Posterior cingulate gyrus (tissue), 11 donors: ENCODE measurements at places on chromosomes 3 and 15.

DNA sequence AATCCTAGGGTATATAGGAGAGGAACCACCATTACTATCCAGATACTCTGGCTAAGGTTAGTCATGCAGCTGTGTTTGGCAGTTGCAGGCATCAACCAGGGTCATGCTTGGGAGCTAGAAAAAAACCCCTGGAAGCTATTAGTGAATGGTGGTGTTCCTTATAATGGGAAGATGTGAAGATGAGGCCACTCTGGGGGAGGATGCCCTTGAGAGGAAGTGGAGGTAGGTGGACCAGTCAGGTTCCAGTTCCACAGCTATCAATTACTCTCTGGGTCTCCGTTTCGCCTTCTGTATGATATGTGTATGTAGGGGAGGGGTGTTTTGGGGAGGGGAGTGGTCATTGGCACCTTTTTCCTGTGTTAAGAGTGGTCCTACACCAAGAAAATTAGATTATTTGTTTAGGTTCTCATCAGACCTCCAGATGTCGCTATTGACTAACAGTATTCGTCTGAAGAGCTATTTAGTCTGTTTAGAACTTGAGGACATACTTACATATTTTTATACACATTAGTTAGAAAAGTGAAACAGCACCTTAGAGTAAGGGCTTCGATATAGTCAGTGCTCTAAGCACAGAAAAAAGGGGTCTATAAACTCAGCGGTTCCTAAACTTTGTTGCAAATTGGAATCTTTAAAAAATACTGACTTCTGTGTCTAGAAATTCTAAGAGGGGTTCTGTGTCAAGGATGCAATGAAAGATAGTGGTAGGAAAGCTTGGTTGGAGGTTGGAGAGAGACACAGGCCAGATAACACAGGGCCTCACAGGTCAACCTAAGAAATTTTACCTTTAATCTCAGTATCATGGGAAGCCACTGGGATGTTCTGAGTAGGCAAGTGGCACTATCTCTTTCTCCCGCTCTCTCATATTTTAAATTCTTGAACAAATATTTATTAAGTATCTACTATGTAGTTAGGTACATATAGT lies 9.1 kb upstream of the HPS3 start:
- DNase-seq, result no peak

GRCh38 chr3:167843886-167844285 lies 108.4 kb downstream of the SERPINI1 start:
- DNase-seq, result no peak

DNA sequence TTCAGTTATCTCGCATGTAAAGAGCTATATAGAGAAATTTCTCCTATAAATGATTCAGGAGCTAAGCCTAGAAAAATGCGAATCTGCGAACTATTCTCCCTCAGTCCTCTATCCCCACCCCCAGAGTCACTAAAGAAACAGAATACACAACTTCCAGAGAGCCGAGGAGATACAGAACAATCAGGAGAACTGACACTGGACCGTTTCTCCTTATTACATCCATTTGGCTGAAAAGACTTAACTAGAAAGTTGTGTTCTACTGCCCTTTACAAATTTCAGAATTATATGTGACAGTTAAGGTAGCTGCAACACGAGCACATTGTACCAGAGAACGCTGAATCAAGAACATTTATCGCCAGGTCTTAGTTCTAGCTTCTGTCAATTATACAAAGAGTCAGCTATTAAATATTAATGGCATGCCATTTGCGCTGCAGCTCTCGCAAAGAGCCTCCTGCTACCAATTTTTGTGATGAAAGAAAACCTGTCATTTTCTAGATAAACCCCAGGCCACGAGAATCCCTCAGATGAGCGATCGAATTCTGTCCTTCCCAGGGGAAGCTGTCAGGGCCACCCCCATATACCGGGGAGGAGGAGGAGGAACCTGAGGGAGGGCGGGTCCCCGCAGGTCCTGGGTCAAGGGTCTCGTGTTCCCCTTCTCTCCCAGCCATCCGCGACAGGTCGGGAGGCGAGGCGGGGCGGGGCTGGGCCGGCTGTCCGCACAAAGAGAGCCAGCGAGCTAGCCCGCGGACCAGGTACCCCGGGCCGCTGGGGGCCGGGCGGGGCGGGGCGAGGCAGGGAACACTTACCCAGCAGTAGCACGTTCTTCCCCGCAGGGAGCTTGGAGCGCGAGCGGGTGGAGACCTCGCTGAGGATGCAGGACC lies 878 bp downstream of the DYNC1LI1 start:
- peak; percentile 47 for DNase-seq

- DNase-seq, result peak; percentile 53
Observed at GRCh38 chr3:184543843-184544512, 17.6 kb upstream of the EPHB3 start.

- DNase-seq, result no peak
Observed at GRCh38 chr3:166462891-166463470, 625.8 kb upstream of the BCHE start.

- no peak for DNase-seq
Observed at GRCh38 chr15:69225355-69226022, 65.1 kb downstream of the GLCE start.

DNA sequence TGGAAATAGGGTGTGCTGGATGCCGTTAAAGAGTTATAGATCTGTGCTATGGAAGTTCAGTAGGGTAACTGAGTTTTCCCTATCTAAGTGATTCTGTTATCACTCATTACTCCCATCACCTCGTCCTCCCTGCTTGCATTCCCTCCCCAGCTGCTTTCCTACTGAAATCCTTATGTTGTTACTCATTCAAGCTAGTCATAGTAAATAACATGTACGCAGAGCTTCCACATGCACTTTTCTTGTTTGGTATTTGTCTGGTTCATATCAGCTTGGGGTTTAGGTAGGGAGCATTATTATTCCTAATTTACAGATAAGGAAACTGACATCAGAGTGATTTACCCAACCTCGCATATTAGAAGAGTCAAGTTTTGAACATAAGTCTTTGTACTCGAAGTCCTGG lies 135.1 kb downstream of the HCN4 start:
- DNase-seq, result no peak

DNA sequence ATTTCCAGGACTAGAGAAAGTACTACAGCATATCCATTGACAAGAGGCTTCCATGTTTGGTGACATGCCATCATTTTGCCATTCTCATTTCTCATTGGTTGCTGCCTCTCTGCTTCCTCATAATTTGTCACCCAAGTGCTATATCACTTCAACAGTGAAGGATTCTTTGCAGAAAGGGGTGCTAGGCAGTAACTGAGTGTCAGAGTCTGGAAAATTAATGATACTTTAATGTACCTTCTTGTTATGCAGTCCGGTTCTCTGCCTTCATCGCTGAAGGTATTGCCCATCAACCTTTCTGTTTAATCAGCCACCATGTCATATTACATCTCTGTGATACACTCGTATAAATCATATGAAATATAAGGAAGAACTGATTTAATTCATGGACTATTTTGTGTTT lies 550.3 kb downstream of the ROBO2 start:
- no peak for DNase-seq

DNA sequence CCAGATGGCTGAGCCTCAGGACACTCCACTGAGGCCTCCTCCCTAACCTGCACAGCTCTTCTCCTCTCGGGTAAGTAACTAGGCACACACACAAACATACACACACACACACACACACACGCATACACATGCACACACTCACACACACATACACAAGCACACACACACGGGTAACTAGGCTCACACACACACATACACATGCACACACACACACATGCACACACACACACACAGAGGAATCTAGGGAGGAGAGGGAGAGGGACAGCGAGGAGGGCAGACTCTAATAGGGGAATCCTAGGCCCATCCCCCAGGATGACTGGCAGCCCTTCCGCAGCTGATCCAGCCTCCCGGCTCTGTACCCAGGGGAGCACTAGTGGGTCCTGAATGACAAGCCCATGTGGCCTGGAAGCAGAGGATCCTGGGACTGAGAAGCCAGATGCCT lies 177.4 kb upstream of the LINGO1 start:
- DNase-seq, result no peak

- no peak for DNase-seq
Observed at GRCh38 chr3:487614-488013, 291.1 kb downstream of the CHL1 start.

DNA sequence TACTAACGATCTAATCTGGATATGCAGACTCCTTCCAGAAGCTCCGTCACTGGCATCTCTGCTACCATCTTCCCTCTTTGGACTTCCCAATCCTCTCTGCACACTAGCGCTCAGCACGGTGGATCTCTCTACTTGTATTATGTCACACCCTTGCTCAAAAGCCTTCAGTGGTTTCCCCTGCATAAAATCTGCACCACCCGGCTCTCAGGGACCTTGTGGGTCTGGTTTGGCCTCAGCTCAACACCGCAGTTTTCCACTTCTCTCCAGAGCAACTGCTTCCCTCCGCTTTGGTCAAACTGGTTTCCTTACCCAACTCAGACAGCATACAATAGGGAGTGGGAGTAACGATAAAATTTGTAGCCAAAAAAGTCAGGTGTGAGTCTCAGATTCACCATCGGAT lies 30.7 kb upstream of the HES1 start:
- no peak for DNase-seq

- no peak for DNase-seq
Observed at GRCh38 chr3:174957081-174957480, 97.9 kb downstream of the NAALADL2 start.

DNA sequence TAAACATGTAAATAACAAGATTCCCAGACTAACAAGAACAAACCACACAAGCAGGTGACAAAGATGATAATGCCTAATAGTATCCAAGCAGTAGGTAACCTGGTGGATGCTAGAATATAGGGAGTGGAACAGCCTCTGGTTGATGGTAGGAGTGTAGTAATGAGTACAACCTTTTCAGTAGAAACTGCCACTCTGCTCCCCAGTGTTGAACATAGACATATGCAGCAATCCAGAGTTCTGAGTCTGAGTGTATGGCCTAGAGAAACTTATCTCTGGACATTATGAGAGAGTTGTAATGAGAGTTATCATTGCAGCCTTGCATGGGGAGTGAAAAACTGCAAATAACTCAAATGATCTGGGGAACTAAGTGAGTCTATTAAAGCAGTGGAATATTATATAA lies 76.1 kb upstream of the ACAD9 start:
- DNase-seq, result no peak

DNA sequence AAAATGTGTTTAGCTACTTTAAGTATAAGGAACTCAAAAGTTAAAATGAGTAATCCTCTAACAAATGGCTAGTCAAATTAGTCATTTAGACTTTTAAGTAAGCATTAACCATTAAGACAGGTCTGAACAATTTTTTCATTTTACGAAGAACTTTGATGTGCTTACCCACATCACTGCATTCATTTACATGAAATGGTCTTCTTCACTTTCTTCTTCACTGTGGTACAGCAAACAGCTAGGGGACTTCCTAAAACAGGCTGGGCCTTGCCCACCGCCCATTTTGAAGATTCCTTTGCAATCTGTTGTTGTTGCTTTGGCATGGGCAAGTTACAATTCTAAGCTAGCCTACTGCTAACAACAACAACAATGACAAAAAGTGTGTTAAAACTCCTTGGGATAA lies 67.4 kb downstream of the CBLB start:
- DNase-seq, result no peak

DNA sequence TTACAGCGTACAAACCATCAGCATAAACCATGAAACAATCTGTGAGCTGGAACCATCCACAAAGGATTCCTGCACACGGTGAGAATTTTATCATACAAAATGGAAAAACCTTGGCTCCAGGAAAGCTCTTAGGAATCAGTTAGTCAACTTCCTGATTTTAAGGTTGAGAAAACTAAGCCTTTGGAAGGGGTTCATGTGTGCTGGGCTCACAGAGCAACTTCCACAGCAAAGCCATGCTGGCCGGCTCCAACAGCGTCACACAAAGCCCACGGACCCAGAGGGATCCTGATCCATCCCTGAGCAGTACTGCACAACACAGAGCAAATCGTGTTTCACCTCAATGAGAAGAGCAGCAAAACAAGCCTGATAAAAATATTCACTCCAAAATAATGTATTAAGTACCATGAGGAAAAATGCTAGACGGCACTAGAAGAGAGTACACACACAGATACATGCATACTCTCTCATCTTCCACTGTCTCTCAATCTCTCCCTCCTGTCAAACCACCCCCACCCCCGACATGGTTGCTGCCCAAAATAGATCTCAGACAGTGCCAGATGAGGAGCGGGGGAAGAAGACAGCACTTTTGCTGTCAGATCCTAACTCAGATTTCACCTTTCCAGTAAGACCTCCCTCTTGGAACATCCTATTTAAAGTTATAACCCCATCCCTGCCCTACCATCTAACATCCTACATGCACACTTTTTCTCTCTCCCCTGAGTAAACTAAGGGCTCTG lies 58.6 kb downstream of the MB21D2 start:
- DNase-seq, result no peak

DNA sequence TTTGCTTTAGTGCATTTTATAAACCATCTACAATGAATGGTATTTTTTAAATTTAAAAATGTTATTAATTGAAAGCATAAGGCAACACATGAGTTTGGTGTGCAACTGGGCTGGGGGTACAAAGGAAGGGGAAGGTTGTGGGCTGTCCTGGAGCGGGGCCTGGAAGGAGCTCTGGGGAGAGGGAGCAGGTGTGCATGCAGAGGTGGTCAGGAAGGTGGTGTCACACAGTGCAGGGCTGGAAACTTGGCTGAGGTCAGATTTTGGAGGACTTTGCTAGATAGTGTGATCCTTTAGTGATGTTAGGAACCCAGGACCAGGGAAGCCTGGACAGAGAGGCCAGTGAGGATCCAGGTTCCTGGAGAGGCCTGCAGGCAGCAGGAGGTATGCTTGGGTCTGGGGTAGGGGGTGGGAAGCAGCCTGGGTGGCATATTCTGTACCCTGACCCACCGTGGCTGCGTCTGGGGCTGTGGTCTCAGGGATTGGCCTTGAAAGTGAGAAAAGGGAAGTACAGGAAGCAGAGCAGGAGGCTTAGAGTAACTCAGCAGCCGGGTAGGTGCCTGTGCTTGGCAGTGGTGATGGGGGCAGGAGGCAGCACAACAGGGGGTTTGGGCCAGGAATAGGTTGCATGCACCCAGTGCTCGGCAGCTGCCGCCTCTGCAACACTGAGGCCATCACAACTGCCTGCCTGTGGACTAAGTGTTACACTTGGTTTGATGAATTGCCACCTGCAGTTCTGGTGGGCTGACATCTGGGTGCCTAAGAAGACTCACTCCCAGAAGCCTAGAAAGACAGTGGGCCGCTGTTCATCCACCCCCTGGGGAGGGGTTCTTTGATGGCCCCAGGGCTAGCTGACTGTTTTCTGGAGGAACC lies 33.0 kb downstream of the KY start:
- no peak for DNase-seq
